ENCODE measurements at places on chromosomes 4 and X. TPM values are rescaled to one million over a fixed set of nuclear protein-coding genes. Genes with fewer than 3 reads are reported as not detected.

FREM3 gene
- total RNA-seq: not detected

SLC26A1 gene
- total RNA-seq: 0.38 TPM

GPM6B gene
- 7.0 TPM for total RNA-seq

BRS3 gene
- total RNA-seq: not detected

SLC6A8 gene
- total RNA-seq: 65.6 TPM

AASDH gene
- total RNA-seq: 18.0 TPM

GLOD5 gene
- total RNA-seq: not detected

LARP7 gene
- total RNA-seq: 41.3 TPM
